ENCODE measurements at places on chromosomes 5 and 9. TPM values are rescaled to one million over a fixed set of nuclear protein-coding genes. Genes with fewer than 3 reads are reported as not detected.

DNA sequence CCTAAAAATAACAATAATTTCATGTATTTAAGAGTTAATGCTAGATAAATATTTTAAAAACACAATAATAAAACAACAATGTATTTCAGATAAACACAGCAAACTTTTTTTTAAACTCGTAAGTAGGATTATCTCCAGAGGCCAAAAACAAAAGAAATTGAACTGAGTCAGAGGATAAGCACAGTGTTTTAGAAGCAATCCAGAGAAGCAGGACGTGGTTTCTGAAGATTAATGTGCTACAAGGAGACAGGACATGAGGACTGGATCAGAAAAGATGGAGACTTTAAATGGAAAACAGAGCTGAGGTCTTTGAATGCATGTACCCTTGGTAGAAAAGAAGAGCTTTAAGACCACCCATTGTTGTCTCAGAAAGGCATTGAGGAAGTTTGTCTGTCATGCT, 491.2 kb upstream of the TLE4 start:
- no peak for DNase-seq

DNA sequence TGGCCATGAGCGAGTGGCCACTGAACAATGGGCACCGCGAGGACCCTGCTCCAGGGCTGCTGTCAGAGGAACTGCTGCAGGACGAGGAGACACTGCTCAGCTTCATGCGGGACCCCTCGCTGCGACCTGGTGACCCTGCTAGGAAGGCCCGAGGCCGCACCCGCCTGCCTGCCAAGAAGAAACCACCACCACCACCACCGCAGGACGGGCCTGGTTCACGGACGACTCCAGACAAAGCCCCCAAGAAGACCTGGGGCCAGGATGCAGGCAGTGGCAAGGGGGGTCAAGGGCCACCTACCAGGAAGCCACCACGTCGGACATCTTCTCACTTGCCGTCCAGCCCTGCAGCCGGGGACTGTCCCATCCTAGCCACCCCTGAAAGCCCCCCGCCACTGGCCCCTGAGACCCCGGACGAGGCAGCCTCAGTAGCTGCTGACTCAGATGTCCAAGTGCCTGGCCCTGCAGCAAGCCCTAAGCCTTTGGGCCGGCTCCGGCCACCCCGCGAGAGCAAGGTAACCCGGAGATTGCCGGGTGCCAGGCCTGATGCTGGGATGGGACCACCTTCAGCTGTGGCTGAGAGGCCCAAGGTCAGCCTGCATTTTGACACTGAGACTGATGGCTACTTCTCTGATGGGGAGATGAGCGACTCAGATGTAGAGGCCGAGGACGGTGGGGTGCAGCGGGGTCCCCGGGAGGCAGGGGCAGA, 53.3 kb downstream of the JADE2 start:
- DNase-seq: no peak

DNA sequence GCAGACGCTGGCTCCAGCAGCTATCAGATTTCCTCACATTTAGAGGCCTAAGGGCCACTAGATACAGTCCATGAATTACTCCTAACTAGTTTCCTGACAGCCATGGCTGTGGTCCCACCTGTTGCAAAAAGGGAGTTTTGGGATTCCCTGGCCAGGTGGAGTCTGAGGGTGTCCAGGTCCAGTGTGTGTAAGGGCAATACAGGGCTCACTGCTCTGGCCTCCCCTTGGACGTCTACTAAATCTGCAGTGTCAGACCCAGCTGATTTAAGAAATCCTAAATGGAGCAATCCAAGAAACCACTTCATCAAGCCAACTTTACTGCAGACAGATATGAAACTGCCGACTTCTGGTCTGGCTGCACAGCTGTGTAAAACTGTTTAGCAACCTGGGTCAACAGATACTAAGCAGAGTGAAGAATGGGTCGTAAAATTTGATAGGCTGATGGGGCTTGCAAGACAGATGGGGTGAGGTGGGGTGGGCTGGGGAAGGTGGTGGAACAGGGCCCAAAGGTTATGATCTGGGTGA, 116.4 kb downstream of the GADD45G start:
- no peak for DNase-seq

- DNase-seq: no peak
These were observed 207.3 kb downstream of the TMEM38B start for GRCh38 chr9:105901514-105902109.

DNA sequence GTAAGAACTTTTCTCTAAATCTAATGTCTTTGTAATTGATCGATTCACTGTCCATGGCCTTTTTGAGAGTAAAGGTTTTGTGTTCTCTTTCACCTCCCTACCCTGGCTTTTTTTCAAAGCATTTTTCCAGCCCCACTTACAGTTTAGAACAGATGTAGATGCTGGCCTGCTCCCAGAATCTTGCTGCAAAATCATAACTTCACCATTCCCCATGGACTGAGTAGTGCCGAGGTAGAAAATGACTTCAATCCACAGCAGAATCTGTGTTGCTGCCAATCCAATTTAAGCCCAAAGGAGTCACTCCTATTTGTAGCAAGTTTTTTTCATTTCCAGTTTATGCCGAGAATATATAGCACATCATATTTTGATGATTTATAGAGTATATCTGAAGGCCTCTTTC, 46.5 kb upstream of the CEMIP2 start:
- no peak for DNase-seq

The LSM11 gene
- total RNA-seq: 6.8 TPM

All from thoracic aorta (tissue), 2 donors.